Stimulated activated CD4-positive, alpha-beta T cell treated with anti-CD3 and anti-CD28 coated beads, Interleukin-1b, Interleukin-23, amount 100 ng/mL, for 24 hours (primary cell): ENCODE measurements at places on chromosomes 1 and 21.

DNA sequence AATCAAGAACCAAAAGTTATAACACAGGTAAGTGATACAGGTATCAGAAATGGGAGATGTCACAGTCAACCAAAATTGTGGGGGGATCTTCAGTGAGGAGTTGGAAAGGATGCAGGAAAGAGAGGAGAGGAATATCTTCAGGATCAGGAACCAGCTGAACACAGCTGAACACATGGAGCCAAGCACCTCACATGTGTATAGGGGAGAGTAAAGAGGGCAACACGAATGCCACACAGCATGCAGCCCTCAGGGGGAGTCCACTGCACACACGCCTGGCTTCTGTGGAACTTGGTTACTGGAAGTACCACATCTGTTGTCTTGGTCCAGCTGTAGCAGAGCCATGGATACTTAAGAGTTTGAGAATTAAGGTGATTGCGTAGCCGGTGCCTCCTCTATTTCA lies 218.8 kb downstream of the RGS7 start:
- no peak for DNase-seq

DNA sequence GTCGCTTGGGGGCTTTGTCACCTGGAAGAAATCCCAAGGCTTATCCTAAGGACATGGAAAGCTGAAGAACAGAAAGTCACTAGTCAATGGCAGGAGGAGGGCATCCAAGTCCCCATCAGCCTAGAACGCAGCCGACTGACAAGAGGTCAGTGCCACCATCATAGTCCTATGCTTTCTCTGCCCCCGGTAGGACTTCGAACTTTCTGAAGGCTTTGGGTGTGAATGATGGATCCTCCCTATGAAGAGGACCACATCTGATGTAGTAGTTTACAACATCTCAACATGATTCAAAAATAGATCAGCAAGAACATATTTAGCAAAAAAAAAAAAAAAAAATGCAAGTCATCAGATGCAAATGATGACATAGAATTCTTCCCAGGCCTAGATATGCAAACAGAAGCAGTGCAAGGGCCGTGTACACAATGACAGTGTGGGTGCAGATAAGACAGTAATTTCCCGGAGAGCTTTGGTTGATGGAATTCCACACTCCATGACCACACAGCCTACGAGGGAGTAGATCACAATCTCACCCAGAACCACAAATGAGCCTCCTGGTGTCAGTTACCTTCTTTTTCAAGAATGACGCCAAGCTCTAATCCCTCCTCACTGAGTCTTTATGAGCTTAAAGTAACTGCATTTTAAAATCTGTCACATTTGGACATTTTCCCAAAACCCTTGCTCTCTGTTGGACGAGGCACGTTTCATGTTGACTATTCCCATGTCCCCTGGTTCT lies 88.2 kb downstream of the PSMG1 start:
- no peak for DNase-seq

DNA sequence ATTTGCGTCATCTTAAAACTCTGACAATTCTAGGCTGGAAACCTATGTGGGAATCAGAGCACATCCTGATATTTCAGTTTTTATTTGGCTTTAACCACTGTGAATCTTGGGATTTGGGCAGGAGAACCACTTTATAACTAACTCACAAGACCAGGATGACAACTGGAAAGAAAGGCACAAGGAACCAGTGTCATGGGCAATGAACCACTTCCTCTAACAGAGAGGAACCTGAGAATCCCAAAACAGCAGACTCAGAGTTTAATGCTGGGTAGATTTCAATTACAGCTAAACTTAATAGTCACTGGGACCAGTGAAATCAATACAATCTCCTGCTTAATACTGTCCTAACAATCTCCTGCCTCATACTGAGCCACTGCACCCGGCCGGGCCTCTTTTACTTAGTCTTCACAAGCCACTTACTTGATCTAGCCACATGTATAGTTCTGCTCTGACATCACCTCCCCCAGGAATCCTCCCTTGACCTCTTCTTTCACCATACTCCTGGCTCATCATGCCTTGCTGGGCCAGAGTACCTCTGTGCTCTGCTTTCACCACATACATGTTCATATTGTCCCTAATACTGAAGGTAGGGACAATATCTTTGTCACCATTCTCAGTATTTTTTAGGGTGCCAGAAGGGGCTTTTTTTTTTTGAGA lies 20.2 kb upstream of the SLFNL1 start:
- DNase-seq = no peak

DNA sequence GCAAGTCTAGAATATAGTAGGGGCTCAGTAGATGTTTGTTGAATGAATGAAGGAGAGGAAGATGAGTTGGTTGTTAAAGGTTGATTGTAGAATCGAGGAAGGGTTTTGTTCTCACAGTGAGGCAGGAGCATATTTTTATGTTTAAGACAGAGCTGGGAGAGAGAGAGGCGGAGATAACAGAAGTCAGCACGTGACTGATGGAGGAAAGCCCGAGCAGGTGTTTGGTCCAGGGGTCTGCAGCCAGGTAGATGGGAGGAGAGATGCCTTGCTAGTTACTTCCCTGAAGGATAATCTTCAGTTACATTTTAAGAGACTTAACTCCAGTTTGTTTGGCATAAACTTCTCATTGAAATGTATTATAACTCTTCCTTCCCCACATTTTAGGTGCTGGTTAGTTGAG lies 86.8 kb downstream of the DYRK1A start:
- DNase-seq = no peak

- DNase-seq = no peak
Measured at GRCh38 chr21:43806017-43806710, 16.8 kb downstream of the RRP1 start.

DNA sequence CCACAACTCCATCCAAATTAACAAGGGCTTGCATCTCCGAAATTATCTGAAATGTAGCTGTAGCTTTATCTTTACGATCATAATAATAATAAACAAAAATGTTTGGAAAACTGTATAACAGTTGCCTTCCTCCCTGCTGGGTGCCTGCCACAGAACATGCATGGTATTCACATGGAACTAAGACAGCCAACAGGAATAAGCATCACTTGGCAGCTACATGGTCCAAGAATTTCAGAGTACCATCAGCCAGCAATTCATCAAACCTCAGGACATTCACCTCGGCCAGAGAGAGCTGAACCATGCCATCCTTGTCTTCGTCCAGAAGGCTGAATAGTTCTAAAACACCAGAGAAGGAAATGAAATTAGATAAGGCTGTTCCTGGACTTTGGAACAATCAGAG lies 122.7 kb downstream of the CAPN8 start:
- no peak for DNase-seq

GRCh38 chr1:57422271-57423134 lies 1.4 kb downstream of the DAB1 start:
- no peak for DNase-seq

GRCh38 chr1:162564762-162565218 lies 3.3 kb downstream of the UAP1 start:
- no peak for DNase-seq

DNA sequence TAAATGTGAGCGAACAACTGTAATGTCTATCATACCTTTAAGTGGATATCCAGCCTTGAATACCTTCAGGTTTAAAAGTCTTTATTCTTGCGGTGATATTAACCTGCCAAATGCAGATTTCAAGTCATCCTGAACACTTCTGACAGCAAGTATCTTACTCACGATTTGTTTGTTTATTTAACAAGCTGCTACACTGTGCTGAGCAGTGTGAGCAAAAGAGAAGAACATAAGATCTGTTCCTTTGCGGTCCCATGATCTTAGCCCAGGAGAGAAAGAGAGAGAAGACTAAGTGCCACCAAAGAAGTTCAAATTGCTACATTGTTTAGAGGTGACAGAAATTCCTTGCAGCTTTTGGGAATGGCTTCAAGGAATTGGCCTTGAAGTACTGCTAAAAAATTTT lies 9.5 kb upstream of the IL24 start:
- no peak for DNase-seq

DNA sequence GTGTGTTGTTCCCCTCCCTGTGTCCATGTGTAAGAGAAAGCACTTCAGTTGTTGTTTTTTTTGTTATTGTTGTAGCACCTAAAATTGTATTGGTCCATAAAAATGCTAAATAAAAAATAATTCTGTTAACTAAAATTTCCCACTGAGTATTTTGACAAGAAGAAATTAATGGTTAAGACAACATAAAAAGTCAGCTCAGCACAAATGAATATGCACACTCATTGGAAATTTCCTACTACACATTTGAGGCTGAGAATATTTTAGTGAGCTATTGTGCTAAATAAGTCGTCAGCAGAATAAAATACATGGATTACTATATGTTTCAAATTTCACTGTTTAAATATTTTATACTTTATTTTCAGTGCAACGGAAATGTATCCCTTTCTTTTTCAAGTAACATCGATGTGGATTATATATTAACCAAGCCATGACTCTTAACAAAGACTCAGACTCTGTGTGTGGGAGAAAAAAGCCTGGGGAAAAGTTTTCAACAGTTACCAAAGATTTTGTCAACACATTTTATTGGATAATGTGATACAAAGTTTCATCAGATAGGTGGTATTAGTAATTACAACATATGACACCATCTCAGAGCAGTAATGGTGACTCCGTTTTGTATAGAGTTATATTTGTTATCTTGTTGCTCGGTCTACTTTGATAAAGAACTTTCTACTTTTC lies 63.4 kb downstream of the LYPLAL1 start:
- DNase-seq = no peak

GRCh38 chr1:167455786-167456446 lies 62.4 kb downstream of the CD247 start:
- no peak for DNase-seq

DNA sequence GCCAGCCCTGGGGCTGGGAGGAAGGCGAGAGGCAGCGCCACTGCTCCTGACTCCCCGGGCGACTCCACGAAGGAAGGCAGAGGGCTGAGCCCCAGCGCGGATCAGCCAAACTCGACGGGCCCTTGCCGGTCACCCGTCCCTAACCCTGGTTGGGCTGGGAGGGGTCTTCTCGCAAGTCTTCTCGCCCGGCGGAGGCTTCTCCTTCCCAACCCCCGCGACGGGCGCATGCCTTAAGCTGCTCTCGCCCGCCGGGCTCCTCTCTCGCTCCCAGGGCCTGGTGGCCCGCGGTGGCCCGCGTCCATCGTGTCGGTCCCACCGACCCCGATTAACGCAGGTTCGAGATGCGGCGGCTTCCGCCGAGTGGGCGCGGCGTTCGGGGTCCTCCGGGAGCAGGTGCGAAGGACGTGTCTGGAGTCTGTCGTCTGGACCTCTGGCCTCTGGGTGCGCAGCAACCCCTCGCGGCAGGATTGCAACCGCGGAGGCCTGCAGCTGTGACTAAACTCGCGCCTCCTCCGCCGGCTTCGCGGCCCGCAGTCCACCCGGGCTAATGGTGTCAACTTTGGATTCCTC lies 29.0 kb upstream of the PPM1J start:
- DNase-seq = no peak

DNA sequence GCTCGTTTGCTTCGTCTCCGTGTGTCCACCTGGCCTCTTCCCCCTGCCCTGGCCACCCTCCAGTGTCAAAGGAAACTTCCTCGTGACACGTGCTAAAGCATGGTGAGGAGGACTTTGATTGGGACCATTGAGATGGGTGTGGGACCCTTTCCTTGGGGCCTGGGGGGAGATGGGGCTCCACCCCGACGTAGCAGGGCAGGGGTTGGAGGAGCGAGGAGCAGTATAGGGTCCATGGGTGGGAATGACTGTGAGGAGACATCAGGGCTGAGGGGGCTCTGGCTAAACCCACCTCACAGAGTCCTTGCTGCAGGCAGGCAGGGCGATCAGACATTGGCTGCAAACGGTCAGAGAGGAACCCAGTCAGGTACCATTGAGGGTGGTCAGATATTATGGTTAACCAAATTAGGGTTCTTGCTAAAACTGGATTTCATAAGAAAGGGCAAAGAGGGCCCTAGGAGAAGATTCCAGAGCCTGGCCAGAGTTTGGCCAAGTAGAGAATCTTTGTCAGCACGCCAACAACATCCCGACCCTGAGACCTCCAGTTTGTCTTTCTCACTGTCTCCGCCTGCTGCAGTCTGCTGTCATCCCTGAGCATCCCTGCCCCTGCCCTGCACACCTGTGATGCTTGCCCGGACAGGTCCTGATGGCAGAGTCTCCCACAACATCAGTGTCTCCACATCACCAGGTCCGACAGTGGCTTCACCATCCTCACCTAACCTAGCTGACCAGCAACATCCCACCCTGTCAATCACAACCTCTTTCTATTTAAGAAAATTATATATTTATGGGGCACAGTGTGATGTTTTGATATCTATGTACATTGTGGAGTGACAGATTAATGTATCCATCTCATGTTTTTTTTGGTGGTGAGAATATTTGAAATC lies 8.0 kb downstream of the RNF187 start:
- no peak for DNase-seq

GRCh38 chr1:8976896-8977450 lies 31.3 kb downstream of the CA6 start:
- no peak for DNase-seq

- DNase-seq = no peak
Measured at GRCh38 chr1:199742547-199742946, 285.0 kb upstream of the NR5A2 start.

GRCh38 chr1:46690931-46691421 lies 19.3 kb downstream of the TEX38 start:
- DNase-seq = no peak

DNA sequence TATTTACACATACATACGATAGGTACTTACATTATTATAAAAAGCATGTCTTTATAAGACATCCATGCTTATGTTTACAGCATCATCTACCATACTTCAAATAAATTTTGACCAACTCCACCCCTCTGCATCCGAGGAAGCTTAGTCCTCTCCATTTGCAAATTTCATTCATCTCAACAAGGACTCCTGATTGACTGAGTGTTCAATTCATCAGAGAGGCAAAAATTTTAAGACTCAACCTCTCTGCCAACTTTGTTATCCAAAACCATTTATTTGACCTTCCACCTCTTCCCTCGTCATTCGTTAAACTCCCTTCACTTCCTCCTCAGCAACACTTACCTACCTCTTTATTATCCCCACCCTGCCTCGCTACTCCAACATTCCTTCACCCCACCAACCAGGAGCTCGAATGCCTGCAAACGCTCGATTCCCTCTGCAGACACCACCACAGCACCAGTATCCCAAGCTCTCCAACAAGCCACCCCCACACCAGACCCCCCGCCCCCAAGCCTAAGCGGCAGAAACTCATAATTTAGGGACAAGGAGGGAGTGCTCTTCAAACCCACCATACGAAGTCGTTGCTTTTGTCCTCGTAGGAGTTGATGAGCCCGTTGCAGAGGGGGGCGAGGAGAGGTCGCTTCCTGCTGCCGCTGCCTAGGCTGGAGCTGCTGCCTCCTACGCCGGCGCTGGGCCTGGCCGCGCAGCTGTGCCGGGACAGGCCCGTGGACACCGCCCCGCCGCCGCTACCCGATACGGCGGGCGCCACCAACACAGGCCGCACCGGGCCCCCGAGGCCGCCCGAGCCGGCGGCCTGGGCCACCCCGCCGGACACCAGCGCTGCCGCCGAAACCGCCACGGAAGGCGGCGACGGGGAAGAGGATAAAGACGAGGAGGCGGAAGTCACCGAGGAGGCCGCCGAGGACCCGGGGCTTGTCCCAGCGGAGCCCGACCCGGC lies 803 bp downstream of the COP1 start:
- DNase-seq = peak; percentile 7
